ENCODE measurements at places on chromosomes 3 and 15.
A peak's percentile ranks its signal among the peaks of the same experiment; 100 is the strongest.

DNA sequence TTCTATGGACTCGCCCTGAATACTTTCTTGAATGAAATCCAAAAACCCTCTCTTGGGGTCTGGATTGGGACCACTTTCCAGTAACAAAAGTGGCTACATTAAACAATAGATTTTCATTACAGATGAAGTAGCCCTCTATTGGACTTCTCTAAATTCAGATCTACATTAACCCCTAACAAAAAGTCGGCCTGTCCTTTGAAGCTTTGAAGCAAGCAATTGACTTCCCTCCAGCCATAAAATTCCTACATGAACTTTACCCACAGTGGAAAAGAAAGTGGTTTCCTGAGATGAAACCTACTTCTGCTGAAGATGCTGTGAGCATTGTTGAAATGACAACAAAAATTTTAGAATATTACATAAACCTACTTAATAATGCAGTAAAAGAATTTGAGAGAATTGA lies 967.1 kb upstream of the ROBO1 start:
- no peak for DNase-seq

DNA sequence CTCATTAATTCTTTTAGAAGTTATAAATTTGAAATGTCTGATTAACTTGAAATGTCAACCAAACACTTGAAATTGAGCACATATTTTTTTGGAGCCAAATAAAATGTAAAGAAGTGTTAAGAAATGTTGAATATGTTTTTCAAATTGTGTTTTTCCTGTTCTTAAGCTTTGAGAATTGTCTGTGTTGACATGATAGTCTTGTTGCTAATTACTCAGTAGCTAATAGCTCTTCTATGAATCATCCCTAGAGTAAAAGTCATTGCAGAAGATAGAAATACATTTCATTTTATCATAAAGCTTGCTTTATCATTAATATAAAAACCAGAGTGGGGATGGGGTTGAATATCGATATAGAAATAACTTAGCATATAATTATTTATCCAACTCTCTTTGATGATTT lies 41.9 kb upstream of the ABHD10 start:
- DNase-seq: no peak

DNA sequence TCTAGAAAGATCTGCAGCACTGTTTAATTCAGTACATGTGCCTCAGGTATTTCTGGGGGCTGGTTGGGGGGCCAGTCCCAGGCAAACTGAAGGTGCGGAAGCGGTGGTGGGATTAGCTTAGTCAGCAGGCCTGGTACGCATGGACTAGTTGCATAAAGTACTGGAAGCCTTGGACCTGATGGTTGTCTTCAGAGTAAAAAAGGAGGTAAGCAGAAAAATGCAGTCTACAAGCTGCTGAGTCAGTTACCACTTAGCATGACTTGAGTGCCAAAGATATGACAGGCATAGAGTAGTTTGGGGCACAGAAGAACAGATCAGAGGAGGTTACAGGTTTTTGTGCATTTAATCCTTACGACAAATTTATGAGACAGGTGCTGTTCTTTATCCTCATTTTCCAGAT lies 19.9 kb upstream of the GOLGA8J start:
- no peak for DNase-seq

DNA sequence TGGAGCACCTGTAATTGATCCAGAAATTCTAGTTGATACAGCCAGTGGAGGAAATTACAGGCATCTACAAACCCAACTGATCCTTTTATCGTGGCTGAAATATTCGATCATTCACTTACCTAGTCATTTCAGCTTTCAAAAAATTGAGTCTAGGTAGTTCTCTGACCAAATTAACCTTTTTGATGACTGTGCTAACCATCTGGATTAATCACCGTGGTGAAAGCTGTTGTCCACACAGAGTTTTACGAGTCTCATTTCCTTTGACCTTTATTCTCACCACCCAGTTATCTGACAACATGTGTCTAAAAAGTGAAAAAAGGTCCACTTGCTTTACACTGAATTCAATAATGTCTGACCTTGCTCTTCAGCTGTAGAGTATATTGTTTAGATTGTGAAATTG lies 354.3 kb downstream of the AGBL1 start:
- DNase-seq: no peak

DNA sequence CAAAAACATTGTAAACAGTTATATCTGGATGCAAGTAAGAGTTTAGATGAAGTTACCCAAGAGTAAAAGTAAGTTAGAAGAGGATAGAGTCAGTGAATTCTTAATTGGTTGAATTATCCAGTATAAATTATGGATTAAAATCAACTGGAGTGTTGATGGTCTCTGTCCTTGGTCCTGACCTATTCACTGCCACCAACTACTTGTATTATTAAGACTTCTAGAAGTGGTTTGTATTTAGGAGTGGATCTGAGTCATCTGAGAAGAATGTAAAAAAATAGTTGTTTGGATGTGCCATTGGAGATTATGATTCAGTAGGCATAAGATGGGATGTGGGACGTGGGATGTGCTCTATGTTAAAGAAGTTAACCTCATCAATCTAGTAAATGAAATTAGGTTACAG lies 86.4 kb downstream of the SYNPR start:
- no peak for DNase-seq

- peak; percentile 50 for DNase-seq
These were observed 194.2 kb downstream of the EBLN2 start for GRCh38 chr3:73255609-73256029.

DNA sequence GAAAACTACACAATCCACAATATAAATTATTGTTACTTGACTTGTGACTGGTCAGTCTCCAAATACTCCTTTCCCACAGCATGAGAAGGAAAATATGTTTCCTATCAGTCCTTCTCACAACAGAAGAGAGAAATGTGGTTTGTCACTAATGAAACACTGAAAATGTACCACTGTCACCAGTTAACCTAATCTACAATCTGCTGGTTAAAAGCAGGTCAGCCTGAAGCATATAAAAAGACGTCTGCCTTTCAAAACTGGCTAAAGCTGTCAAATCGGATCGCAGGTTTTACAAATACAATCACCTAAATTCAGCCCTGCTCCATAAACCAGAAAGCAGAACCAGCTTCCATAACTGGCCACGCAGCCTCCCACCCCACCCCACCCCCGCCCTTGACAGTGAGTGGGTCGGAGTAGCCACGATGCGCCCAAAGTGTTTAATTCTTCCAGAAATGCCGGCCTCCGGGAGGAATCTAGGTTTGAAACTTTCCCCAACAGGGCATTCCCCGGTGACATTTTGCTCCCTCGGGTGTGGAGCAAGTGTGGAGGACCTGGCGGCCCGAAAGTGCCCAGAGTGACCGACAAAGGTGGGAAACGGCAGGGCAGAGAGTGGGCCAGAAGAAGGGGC lies 682 bp downstream of the ETFA start:
- DNase-seq: no peak
